ENCODE measurements at places on chromosomes 7 and 10.

GRCh38 chr7:146319629-146320028, 203.0 kb downstream of the CNTNAP2 start:
- no peak for DNase-seq

- DNase-seq = peak; percentile 77
Observed at GRCh38 chr10:103872137-103872931, 17.0 kb upstream of the SH3PXD2A start.

- DNase-seq = peak; percentile 47
Observed at GRCh38 chr10:22986771-22987542, 59.1 kb downstream of the ARMC3 start.

- DNase-seq = no peak
Observed at GRCh38 chr7:134823400-134823799, 44.0 kb downstream of the CALD1 start.

- DNase-seq = no peak
Observed at GRCh38 chr7:56077681-56078080, 13.6 kb downstream of the SUMF2 start.

GRCh38 chr7:108205311-108205710, 75.2 kb upstream of the LAMB4 start:
- DNase-seq = no peak

GRCh38 chr10:63884426-63884825, 363.2 kb downstream of the REEP3 start:
- DNase-seq = no peak

Measured in kidney tubule cell (primary cell).